ENCODE measurements at places on chromosomes 13 and 19.

DNA sequence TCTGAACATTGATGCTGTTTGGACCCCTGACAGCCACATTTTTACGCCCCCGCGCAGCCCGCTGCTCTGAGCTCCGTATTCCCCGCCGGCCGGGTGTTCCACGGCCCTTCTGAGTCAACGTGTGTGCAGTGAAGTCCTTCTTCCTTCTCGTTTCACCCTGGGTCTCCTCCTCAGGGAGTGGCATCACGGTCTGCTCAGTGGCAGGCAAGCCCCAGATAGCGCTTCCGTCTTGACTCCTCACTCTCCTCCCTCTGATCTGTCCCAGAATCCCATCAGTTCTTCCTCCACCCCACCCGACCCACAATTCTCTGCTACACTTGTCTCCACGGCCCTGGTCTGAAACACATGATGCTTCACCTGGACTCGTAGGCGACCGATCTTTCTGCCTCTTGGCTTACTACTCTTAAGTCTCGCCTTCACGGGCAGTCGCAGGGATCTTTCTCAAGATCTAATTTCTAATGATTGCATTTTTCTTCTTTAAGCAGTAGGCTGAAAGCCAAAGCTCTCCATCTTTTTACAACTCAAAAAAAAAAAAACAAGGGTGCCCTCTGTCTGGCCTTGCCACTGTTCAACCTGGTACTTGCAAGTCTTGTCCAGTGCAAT is 33.9 kb downstream of the CCNE1 start:
- no peak for DNase-seq

GRCh38 chr13:113862191-113862930 is 1.5 kb downstream of the GAS6 start:
- DNase-seq, result no peak

- no peak for DNase-seq
These were observed 7.1 kb downstream of the FOSB start for GRCh38 chr19:45474606-45475521.

- no peak for DNase-seq
These were observed 576.7 kb upstream of the PCDH9 start for GRCh38 chr13:67806796-67807195.

GRCh38 chr19:17073869-17074633 is 1.2 kb downstream of the HAUS8 start:
- no peak for DNase-seq

DNA sequence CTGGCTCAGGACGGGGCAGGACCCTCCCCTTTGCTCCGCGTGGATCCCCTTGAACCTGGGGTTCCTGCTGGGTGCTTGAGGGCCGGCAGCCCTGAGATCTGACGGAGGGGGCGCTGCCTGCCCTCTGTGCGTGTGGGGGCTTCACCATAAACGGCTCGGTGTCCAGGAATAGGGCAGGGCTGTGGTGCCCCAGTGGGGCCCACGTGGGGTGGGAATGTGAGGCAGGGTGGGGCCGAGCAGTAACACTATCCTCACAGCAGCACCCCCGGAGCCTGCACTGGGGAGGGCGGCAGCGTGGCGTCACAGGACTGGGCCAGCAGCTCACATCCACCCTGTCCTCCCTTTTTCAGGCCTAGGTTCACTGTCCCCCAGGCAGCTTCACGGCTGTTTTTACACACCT is 38.0 kb downstream of the GAS6 start:
- no peak for DNase-seq

DNA sequence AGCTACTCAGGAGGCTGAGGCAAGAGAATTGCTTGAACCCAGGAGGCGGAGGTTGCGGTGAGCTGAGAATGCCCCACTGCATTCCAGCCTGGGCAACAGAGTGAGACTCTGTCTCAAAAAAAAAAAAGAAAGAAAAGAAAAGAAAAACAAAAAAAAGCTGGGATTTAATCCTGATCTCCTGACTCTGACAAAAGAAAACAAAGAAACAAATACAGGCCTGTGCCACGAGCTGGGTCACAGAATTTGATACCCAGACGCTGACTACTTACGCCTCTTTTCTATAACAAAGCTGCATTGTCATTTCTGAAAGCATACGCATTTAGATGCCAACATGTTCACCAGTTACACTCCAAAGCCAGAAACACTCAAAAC is 18.2 kb upstream of the GTF2F2 start:
- no peak for DNase-seq

- DNase-seq, result no peak
These were observed 58.4 kb downstream of the SPRYD7 start for GRCh38 chr13:49877629-49878218.

DNA sequence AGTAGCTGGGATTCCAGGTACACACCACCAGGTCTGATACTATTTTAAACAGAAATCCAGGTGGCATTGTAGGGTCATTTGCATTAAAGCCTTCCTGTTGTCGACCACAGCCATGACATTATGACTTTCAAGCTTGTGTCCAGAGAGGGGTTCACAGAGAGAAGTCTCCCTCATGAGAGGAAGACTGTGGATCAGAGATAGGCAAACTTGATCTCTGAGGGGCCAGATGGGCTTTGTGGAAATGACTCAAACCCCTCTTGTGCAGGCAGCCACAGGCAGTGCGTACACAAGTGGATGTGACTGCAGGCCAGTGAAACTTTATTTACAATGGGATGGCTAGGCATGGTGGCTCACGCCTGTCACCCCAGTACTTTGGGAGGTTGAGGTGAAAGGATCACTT is 27.8 kb upstream of the F2RL3 start:
- no peak for DNase-seq

DNA sequence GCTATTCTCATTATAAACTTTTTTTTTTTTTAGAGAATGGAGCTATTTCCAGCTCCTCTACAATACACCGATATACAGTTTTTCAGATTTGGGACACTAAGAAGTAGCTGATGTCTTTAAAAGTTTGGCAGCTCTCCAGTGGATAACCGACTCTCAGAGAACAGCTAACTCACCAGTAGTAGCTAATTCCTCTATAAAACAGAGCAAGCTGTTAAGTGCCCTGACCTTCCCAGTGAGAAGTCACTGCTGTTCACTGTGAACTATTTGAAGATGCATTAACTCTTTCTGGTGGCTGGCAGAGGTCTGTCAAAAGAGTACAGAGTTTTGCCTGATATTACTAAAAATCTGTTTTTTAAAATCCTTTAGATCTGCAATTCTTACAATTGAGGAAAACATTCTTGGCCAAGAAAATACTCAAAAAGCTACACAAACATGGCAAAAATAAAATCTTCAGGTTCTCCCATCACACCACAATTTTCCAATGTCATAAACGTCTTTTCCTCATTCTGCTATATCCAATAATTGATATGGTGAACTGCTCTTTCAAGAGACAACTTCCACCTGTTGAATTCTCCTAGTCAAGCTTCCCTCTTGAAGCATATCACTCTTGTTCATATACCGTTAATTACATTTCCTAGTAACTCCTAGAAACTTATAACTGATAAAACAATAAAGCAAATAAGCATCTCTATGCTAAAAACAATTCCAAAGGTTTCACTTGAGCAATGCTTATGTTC is 44.2 kb downstream of the TBC1D4 start:
- DNase-seq, result no peak

DNA sequence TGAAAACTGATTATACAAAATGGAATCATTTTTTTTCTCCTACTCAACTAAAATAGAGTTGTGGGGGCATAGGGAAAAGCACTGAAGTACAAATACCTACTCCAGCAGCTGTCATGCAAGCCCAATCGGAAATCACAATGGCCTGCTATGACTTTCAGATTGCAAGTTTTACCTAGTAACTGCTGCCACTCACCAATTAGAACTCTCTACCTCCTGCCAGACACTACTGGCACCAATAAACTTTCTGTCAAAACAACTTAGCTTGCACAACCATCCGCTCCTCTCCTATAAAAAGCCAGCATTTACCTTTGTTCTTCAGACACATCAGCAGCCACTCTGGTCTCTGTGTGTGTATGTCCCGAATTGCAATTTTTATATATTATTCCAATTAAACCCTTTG is 9.3 kb upstream of the TRPC4 start:
- no peak for DNase-seq

DNA sequence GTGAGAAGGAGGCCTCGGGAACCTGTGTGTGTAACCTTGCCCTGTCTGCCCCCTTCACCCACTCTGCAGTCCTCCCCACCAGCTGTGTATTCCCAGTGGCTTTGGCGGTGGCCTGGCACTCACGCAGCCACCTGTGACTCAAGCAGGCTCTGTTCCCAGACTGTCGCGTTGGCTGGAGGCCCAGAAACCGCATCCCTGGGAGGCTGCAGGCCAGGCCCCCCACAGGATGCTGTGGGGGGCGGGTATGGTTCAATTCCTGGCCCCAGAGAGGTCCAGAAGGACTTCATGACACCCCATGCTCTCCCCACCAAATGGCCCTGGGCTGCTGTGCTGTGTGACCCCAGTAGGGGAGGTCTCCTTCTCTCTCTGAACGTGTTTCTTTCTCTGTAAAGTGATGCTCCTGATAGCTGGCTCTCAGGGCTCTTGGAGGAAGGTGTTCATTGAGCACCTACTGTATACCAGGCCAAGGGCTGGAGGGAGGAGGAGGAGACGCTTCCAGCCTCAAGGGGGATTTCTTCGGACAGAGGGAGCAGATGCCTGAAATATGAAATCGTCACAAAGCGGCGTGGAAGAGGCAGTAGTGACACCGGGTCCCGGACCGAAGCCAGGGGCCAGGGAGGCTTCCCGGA is 1.9 kb upstream of the LINGO3 start:
- DNase-seq, result no peak

DNA sequence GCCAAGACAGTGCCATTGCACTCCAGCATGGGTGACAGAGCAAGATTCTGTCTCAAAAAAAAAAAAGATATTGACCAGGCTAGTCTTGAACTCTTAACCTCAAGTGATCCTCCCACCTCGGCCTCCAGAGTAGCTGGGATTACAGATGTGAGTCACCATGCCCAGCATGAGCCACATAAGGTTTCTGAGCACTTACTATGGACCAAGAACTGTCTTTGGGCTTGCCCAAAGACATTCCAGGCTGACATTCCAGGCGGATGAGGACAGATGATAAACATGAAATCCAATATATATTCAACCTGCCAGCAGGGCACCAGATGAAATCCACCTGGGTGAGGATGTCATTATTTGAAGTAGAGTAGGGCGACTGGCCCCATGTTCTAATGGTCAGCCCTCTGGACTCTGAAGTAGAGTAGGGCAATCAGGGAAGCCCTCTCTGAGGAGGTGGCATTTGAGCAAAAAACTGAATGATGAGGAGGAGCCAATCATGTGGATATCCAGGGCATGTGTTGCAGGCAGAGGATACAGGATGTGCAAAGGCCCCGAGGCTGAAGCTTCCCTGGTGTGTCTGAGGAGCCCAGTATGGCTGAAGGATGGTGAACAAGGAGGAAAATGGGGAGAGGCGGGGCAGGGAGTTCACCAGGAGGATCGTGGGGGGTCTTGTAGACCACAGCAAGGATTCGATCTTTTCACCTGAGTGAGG is 4.0 kb downstream of the C19orf38 start:
- DNase-seq, result no peak

DNA sequence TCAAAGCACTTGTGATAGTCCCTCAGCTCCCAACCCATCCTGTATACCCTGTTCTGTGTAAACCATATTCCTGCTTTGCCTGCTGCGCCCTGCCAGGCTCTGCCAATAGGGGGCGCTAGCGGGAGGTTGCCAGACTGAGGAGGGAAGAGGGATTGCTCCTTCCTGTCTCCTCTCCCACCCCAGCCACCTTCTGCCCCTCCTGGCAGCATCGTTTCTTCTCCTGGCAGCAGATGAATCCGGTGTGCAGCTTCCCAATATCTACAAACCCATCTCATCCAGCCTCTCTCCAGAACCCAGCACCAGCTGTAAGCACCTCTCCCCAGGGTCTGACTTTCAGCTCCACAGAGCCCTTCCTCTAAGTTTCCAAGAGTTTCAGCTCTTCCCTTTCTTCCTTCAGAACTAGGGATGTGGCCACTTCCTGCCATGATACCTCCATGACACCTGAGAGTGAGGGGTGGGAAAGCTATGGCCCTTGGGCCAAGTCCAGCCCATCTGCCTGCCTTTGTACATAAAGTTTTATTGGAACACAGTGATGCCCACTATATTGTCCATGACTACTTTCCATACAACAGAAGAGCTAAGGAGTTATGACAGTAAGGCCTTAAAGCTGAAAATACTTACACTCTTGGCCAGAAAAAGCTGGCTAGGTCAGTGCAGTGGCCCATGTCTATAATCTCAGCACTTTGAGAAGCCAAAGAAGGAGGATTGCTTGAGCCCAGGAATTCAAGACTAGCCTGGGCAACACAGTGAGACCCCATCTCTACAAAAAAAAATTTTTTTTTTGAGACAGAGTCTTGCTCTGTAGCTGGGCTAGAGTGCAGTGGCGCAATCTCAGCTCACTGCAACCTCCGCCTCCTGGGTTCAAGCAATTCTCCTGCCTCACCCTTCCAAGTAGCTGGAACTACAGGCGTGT is 34.5 kb upstream of the ATP1A3 start:
- no peak for DNase-seq

- DNase-seq, result no peak
These were observed 45.1 kb downstream of the DCLK1 start for GRCh38 chr13:36086117-36086516.

DNA sequence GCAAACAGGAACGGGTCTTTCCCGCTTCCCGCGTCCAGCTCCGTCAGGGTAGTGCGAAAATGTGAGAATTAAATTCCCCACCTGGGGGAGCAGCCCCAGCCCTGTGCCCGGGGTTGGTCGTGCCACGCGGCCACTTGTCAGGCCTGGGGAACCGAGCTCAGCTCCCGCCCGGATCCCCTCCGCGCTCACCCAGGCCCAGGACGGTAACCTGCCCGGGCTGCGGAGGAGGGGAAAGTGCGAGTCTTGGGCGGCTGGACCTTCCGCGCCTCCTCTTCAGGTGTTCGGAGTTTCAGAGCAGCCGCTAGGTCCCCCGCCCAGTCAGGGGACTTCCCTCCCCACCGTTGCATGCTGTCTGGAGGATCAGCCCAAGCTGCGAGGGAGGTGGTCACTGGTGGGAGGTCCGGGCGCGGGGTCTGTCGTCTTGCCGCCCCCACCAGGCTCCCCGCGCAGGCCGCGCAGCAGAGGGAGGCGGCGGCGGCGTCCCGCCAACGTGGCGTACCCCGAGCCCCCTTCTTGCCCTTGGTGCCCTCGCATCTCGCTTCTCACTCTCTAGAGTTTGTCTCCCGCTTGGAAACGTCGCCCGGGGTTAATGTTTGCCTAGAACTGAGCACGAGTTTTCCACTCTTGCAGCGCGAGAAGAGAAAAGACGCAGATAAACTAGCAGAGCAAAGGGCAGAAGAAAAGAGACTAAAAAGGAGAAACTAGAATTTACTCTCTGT is 8.1 kb downstream of the URAD start:
- no peak for DNase-seq

GRCh38 chr19:5091684-5092480 is 123.0 kb downstream of the KDM4B start:
- DNase-seq, result no peak

DNA sequence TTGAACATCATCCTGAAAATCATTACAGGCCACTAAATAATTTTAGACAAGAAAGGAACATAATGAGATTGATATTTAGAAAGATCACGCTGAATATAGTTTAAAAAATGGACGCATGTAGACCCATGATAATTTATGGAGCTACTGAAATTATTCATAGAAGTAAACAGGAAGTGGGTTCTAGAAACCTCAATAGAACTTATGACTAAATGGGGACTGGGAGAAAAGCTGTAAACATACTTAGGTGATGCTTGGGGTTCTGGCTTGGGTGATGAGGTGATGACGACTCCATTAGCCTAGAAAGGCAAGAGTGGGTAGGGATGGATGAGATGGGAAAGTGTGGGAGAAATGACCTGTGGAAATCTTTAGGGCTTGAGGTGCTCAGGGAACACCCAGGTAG is 484.0 kb downstream of the MYO16 start:
- DNase-seq, result no peak

GRCh38 chr13:99062593-99062992 is 84.7 kb upstream of the DOCK9 start:
- no peak for DNase-seq

GRCh38 chr19:10292789-10293636 is 3.3 kb downstream of the ICAM5 start:
- DNase-seq, result no peak

All from stimulated activated CD8-positive, alpha-beta memory T cell treated with anti-CD3 and anti-CD28 coated beads, Interleukin-4, amount 100 ng/mL, for 4 hours (primary cell).